ENCODE measurements at places on chromosomes 2 and 18.

DNA sequence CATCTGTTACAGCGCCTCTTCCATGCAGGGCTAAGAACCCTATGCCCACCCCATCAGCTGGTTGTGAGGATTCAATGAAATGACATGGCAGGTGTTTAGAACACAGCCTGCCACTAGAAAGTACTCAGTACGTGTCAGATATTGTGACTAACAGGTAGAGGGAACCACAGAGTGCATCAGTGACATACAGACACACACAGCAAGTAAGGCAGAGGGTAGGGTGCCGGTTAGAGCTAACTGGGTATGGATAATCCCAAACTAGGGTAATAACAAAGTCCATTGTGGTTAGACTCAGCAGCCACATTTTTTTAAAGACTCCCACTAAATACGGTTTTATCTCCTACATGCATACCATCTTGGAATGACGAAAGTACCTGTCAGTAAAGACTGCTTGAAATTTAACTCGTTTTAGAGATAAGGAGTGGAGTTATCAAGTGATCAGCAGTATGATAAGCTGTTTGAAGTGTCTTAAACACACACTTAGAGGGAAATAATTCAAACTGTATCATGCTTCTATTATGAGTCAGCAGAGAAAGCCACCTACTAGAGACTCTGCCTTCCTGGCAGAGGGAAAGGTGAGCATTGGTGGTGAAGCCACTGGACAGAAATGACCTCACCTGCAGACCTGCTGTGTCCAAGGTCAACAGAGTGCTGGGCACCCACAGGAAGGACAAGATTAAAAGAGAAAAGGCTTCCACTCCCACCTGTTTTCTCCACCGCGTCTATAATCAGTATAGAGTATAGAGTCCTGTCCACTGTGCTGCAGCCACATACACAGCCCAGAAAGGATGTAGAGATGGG, 20.6 kb downstream of the MPPE1 start:
- no peak for DNase-seq

DNA sequence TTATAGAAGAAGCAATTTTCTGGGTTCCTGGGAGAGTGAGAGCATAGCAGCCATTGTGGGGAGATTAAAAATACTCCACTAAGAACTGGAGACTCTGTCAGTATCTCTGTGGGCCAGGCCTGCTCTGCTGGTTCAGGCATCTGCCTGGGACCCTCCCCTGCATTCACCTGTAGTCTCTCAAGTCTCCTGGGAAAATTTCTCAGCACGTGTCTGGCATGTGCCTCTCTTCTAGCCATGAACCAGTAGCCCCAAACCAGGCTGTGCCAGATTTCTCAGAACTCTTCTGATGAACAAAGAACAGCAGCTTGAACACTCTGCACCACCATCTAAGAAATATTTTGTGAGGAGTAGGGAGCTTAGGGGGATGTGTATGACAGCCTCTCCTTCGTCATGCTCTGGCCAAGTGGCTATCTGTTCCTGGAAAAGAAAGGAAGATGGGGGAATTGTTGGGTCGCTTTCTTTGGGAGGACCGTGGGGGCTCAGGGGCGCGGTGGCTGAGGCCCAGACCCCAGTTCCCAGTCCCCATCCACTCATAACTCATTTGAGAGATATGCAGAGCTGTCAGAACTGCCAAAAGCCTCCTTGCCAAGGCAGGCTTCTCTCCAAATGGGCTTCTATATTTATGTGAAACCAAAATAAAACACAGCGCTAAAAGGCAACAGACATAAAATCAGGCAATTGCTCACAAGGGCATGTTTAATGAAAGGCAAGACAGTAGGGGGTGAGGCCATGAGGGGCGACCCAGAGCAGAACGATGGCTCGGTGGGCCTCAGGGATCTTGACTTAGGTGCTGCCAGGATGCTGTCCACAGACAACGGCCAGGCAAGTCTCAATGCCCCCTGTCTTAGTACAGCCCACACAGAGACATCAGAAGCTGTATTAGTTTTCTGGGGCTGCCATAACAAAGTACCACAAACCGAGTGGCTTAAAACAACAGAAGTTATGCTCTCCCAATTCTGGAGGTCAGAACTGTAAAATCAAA, 114.7 kb upstream of the TNP1 start:
- no peak for DNase-seq

DNA sequence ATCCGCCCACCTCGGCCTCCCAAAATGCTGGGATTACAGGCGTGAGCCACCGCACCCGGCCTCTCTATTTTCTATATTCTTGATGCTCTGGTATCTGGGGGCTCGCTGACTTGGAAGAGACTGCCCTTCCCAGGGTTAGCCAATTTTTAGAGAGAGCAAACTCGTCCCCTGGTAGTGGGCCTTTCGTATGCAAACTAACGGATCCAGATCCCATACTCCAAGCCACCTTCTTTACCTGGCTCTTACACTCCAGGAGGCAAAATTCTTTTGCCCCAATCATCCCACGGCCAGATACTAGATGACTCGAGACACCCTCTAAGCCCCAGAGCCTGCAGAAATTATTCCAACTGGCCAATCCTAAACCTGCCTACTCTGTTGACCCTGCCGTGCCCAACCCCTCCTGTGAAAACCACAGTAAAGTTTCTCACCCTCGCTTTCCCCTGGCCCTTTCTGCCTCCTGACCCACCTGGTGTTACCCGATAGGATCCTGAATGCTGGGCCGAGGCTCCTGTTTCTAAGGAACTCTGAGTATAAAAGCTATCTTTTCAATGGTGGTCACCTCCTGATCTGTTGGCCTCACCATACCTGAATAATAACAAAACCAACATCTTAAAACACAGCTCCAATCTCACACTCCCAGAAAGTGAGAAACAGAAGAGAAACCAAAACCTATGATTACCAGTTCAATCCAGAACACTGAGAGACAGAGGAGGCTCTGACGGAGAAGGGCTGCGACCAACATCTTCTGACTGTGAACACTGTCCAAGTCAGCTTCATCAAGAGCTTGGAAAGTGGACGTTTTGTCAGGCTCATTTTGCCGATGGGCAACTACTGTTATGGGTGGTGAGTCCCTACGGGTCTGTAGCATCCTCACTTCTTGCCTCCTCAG, 57.6 kb upstream of the ZNF532 start:
- DNase-seq, result no peak

DNA sequence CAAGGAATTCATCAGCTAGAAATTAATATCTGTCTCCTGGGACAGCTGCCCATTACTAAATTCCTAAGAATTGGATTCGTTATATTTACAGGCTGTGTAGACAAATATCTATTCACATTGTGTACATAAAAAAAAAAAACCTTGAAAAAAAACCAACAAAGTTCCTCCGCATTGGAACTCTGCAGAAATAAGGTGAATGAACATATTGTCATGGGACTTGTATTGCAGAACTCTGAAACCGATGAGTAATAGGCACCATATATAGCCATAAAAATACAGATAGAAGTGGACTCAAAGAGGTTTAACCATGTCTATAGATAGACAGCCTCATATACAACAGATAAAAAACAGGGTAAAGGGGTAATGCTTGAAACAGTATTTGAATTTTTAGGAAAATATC, 909.9 kb upstream of the CHAC2 start:
- no peak for DNase-seq

DNA sequence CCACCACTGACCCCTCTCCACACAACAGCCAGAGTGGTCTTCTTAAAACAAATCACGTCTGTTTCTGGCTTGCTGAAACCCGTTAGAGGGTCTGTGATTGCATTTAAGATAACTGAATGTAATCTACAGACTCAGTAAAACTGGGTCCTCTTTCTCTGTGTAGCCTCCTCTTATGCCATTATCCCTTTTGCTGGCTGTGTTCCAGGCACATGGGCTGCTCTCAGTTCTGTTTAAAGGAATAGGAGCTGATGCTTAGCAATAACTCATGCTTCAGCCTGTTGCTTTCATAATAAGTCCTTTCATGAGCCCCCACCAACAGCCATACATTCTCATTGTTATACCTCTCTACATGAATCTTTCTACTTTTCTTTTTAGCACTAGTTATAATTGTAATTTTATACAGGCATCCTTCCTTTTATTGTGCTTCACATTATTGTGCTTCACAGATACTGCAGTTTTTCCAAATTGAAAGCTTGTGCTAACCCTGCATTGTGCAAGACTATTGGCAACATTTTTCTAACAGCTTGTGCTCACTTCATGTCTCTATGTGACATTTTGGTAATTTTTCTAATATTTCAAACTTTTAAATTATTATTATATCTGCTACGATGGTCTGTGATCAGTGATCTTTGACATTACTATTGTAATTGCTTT, 782.6 kb downstream of the MBD2 start:
- no peak for DNase-seq

DNA sequence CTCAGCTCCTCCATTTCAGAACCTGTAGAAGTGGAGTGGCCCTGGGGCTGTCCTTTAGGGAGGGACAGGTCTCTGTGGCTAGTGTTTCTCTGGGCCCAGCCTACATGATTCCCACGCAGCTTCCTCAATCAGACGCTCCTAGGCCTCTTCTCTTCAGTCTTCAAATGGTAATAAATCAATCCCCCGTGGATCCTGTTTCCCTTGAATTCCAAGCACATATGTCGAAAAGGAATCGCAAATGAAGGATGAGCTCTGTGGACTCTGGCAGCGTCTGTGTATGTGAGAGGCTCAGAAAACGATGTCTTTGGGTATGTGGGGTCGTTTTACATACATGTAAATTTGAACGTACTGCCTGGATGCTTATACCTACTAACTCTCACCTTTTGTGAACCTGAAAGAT, 98.5 kb upstream of the ST8SIA3 start:
- DNase-seq, result no peak
